ENCODE measurements at places on chromosomes 3 and 15.

DNA sequence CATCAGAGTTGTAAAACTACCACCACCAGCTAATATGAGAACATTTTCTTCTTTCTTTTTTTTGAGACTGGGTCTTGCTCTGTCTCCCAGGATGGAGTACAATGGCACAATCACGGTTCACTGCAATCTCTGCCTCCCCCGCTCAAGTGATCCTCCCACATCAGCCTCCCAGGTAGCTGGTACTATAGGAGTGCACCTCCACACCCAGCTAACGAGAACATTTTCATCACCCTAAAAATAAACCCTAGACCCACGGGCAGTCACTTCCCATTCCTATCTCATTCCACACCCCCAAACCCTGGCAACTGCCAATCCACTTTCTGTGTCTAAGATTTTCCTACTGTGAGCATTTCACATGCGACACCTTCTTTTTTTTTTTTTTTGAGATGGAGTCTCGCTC, 130.9 kb downstream of the ATP10A start:
- no peak for DNase-seq

- DNase-seq, result no peak
Observed at GRCh38 chr15:58521293-58521991, 89.7 kb downstream of the LIPC start.

DNA sequence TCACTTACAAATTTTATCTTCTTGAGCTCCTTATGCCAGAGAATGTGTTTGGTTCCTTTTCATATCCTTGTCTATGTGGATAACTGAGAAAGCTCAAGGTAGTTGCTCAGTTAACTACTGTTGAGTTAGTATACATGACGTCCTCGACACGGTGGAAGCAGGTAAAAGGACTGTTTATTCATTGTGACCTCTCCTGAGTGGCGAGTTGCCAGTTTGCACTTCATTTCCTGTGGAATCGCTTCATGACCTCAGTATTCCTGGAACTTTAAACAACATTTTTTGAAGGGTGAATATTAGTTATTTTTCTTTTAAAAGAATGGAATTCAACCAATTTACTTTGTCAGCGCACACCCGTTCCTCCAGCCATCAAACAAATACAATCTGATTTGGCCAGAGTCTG, 1.2 kb upstream of the TPRG1 start:
- no peak for DNase-seq

GRCh38 chr3:20325563-20325962, 139.6 kb upstream of the SGO1 start:
- DNase-seq, result no peak

DNA sequence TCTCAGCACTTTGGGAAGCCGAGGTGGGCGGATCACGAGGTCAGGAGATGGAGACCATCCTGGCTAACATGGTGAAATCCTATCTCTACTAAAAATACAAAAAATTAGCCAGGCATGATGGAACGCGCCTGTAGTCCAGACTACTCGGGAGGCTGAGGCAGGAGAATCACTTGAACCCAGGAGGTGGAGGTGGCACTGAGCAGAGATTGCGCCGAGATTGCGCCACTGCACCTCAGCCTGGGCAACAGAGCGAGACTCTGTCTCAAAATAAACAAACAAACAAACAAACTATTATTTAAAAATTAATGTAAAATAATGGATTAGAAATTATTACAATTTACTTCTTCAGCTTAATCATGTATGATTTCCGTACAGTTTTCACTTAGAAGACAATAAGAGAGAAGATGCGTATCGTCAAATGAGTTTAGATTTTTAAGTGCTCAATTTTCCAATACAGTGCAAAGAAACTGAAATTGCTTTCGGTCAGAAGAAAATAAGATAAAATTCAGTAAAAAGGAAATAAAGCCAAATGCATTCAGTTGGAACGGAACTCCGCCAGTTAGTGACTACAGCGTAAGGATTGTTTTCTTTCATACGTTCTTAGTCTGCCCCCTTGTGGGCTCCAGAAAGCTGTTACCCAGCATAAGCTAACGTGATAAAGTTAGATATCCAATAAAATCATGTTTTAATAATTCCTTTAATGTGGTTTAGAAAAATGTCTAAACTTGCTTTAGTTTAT, 24.8 kb downstream of the AADAC start:
- DNase-seq, result no peak

- no peak for DNase-seq
Observed at GRCh38 chr3:42191443-42191747, 74.6 kb downstream of the CCK start.

- DNase-seq, result no peak
Observed at GRCh38 chr3:57001356-57001755, 59.1 kb upstream of the SPATA12 start.

DNA sequence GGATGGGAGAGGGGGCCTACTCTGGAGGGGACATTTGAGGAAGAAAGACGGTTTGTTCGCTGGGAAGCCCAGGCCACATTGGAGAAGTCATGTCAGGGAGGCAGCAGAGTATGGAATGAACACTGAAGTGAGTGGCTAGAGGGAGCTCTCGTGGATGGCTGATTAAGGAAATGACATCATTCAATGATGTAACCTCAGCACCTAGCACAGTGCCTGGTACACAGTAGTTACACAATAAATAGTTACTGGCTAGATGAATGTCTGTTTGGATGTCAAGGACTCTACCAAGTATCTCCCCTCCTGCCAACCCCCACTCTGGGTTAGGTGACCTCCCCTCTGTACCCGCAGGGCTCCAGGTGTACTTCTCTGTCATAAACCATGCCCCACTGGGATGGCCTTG, 121.1 kb downstream of the CLSTN2 start:
- no peak for DNase-seq

- no peak for DNase-seq
Observed at GRCh38 chr3:71780430-71780829, 4.5 kb downstream of the PROK2 start.

- no peak for DNase-seq
Observed at GRCh38 chr15:63597038-63597790, at the start of gene FBXL22. Gene FBXL22 (plus strand): TSS chr15:63597387. CDS start chr15:63597393, 6 bp downstream.

DNA sequence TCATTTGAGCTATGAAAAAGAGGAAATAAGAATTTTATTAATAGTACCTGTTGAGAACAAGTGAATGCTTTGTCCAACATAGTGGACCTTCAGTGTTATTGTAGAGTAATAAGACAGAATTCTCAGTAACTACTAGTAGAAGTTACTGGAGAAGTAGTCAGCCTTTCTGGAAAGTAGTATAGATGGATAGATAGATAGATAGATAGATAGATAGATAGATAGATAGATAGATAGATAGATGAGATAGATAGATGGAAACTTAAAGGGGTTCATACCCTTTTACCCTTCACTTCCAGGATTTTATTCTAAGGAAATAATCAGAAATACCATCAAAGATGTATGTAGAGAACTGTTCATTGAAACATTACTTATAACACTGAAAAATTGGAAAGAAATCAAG, 5.2 kb downstream of the FAM162A start:
- DNase-seq, result no peak

- DNase-seq, result no peak
Observed at GRCh38 chr3:61649381-61650170, 88.2 kb downstream of the PTPRG start.

DNA sequence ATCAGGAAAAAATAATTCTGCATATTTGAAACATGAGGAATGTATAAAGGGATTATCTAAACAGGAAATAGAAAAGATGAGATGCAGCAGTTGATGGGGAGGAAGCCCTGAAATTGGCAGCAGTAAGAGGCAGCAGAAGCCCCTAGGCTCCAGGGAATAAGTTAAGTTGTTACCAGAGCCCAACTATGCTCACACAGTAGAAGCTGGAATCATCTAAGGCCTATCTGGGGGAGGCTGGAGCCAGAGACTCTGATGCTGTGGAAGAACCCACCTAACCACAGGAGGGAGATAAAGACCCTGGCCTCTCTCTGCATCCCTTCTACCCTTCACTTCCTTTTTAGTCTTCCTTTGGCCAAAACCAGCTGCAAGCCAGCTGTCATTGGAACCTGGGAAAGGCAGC, 519.7 kb downstream of the DIPK2A start:
- DNase-seq, result no peak

DNA sequence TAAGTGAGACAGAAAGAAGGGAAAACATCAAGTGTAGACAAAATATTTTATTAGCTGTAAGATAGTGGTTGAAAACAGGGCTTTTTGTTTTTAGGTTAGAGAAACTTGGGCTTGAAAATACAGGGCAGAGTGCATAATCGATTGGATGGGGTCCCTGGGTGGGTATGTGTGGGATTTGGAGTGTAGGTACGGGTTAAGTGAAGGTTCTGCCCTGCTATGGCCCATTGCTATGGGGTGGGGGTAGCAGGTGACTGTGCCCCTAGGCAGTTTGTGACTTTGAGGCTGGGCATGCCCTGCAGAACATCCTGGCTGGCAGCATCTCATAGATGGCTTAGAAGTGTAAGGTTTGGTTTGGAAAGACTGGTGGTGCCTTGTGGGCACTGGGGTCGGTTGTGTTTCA, 3.7 kb upstream of the FAM131A start:
- no peak for DNase-seq

DNA sequence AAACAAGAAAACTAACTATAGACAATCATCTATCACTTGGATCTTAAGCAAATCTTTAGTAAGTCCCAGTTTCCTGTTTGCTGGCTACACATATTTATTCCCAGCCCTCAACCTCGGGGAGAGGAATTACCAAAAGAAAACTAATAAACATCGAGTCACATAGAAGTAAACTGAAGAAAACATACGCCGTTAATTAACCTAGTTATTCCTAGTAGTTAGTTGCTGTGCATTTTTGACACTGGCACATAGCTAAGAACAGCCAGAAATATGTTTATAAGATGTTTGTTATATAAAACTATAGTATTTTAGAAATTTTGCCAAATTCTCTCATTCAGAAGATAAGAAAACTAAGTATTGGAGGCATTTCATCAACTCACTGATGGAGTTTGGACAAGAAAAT, 407.2 kb upstream of the ARHGEF26 start:
- DNase-seq, result no peak

DNA sequence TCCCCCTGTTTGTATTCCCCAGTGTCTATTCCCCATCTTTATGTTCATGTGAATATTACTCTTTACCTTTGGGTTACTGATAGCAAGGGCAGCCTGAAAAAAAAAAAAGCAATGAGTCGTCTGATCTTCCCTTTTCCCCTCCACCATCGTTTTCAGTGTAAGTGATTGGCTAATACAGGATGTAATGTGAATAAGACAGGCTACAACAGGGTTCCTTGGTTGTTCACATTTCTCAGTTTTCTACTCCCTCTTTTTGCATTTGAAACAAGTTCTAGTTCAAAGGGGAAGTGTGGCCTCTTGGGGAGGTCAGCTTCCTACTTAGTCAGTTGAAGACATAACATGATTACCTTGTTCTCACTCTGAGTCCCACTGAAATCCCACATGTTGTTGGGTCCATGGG, 278.0 kb upstream of the TRIM42 start:
- no peak for DNase-seq

- DNase-seq, result no peak
Observed at GRCh38 chr3:159128628-159129027, 326.8 kb downstream of the MFSD1 start.

DNA sequence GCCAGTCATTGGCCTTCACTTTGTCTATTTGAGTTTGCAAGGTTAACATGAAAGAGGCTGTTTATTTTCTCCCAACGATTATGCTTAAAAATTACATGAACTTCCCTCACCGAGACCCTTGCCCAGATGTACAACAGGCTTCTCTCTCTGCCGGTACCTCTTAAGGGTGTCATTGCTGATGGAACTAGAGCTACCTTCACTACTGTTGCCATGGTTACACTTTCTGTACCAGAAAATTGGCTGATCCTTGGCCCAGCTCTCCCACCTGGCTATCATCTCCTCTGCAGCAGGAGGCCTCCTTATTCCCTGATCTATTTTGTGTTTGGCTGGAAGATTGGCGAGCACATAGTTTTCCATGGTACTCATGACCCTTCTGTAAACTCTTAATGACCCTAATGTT, 24.0 kb upstream of the LIPC start:
- peak; percentile 32 for DNase-seq

DNA sequence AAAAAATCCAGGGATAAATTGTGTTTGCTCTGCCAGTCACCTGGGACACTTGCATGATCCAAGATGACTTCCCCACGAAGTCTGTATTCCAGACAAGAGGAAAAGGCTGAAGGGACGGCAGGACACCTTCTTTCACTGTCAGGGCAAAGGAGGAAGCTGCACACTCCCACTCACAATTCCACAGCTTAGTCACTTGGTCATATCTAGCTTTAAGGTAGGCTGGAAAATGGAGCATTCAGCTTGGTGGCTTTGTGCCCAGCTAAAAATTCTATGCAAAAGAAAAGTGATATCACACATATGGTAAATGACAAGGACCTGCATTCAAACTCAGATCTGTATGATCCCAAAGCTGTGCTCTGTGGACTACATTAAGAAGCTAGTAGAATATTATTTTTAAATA, 109.2 kb upstream of the TPM1 start:
- no peak for DNase-seq

DNA sequence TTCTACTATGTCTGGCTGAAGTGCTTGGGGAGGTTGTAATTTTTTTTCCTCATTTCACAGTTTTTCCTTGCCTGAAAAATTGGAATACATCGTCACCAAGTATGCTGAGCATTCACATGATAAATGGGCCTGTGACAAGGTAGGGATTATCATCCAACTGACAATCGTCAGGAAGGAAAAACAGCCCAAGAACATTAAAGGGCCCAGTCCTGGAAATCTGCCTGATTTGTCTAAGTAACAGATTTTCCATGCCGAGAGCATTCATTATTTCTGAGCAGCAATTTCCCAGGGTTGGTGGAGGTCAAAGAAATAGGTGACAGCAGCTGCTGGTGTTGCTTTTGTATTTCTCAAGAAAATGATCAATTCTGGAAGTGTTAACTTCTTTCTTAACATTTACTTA, 226.0 kb upstream of the CHRM5 start:
- DNase-seq, result no peak

GRCh38 chr3:146337991-146338390, 87.1 kb upstream of the PLSCR4 start:
- DNase-seq, result no peak

DNA sequence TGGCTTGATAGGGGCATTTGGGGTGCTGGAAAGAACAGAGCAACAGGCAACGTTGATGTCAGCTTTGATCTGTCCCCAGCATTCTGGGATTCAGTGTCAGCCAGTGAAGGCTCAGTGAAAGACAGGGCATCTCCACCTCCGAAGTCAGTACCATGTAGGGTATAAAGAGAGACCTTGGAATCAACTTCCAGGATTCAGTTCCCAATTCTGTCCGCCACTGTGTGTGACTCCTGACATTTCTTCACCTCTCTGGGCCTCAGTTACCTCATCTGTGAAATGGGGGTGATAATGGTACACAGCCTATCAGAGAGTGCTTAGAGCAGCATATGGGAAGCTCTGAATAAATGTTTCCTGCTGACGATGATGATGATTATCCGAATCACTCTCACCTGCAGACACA, 55.6 kb upstream of the FLNB start:
- no peak for DNase-seq

- DNase-seq, result no peak
Observed at GRCh38 chr3:100458814-100459213, 33.6 kb upstream of the TMEM45A start.

- no peak for DNase-seq
Observed at GRCh38 chr3:135992072-135992471, 26.5 kb downstream of the PPP2R3A start.

- DNase-seq, result no peak
Observed at GRCh38 chr3:192130534-192131132, 596.7 kb downstream of the FGF12 start.
